ENCODE measurements at places on chromosomes 7 and 10. TPM values are rescaled to one million over a fixed set of nuclear protein-coding genes. Genes with fewer than 3 reads are reported as not detected.

- no peak overlapping the region for H3K27ac ChIP-seq
- no peaks in the 10 kb centered on the region for H3K36me3 ChIP-seq
- H3K4me3 ChIP-seq = no peak overlapping the region
- H3K27me3 ChIP-seq = no peaks in the 10 kb centered on the region
- no peaks in the 10 kb centered on the region for H3K4me1 ChIP-seq
These were observed 620.0 kb downstream of the CNTNAP2 start for GRCh38 chr7:146736446-146737190.

GRCh38 chr10:129102906-129103693 lies 363.9 kb upstream of the MGMT start:
- no peaks in the 10 kb centered on the region for H3K27me3 ChIP-seq
- H3K27ac ChIP-seq = no peak overlapping the region
- peaks cover 19% of the 10 kb centered on the region for H3K4me1 ChIP-seq
- no peaks in the 10 kb centered on the region for H3K36me3 ChIP-seq
- H3K4me3 ChIP-seq = no peak overlapping the region
- DNase-seq = no peak

GRCh38 chr7:25259487-25260243 lies 31.4 kb upstream of the NPVF start:
- no peaks in the 10 kb centered on the region for H3K4me1 ChIP-seq
- no peak overlapping the region for H3K27ac ChIP-seq
- H3K27me3 ChIP-seq = no peaks in the 10 kb centered on the region
- H3K4me3 ChIP-seq = no peak overlapping the region

GRCh38 chr7:21967598-21968003 lies 21.9 kb upstream of the CDCA7L start:
- H3K27me3 ChIP-seq = no peaks in the 10 kb centered on the region
- H3K36me3 ChIP-seq = no peaks in the 10 kb centered on the region
- no peak overlapping the region for H3K27ac ChIP-seq
- H3K4me1 ChIP-seq = no peaks in the 10 kb centered on the region

The MYOZ1 gene
- not detected for total RNA-seq

The GPNMB gene
- 0.33 TPM for total RNA-seq

The NPY gene
- total RNA-seq = not detected

The ADRB1 gene
- total RNA-seq = 0.97 TPM
